Fibroblast of the aortic adventitia (primary cell): ENCODE measurements at places on chromosomes 3 and 15.

- DNase-seq: peak; percentile 32
These were observed 81.6 kb upstream of the CHMP2B start for GRCh38 chr3:87145553-87145952.

DNA sequence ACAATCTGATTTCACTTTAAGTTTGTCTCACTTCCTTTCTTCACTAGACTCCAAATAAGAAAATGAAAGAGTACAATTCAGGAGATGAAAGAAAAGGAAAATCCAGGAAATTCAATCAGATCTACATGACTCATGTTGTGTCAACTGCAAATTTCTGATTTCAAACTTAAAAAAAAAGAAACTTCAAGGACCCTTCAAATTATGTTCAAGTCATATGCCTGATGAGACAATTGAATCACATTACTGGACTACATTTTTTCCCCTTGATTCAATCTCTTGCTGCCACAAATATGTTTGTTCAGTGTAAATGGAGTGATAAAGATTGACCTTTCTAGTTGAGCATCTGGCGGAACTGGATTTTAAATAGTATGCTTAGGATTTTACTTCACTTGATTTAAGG, 37.4 kb downstream of the FRMD5 start:
- peak; percentile 96 for DNase-seq

- DNase-seq: no peak
These were observed 90.8 kb downstream of the CRTC3 start for GRCh38 chr15:90620379-90621067.

DNA sequence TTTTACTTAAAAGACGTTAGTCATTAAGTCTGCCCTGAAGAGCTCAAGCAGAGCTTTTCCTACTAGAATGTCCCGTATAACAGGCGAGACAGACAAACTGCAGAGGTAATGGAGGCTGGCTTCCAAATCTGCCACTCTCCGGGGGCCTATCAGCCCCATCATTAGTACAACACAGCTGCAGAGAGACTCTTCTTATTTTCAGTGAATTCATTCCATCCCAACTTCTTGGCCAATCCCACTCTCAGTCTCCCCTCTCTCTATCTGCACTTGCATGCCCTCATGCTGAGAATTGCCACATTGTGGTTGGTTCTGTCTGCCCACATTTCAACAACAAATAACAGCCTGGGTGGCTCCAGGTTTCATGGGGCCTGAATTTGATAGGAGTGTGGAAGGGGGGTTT, 412.7 kb downstream of the ERC2 start:
- no peak for DNase-seq

DNA sequence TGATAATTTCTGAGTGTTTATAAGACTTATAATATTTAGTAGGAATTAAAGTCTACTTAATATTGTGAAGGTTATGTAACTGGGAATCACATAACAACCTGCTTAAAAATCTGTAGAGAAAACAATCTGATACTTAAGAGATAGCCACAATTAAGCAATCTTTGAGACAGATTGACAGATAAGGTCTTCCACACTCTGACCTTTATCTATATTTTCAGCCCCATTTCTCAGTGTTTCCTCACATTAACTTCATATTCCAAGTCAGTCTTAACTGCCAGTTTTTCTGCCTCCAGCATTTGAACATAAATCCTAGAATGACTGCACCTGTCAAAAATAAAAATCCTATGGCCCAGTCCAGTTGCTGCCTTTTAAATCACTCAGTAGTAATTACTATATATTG, 423.2 kb downstream of the PYDC2 start:
- no peak for DNase-seq

DNA sequence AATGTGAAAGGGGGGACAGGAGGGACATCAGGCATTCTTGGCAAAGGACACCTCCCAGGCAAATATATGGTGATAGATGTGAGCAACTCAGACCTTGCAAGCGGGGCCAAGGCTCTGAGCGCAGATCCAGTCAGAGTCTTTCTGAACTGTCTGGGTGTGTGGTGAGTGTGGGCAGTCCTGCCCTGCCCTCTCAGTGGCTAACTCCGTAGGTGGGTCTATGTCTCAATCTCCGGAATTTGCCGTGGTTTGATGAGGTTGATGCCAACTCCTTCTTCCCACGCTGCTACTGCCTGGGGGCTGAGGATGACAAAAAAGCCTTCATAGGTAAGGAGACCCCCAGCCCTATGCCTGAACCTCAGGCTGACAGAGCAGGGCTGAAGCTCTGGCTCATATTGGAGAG, 7.4 kb downstream of the TTLL3 start:
- no peak for DNase-seq
